Natural killer cell (primary cell): ENCODE measurements at places on chromosomes 3 and 15.
A peak's percentile ranks its signal among the peaks of the same experiment; 100 is the strongest.

GRCh38 chr3:53146319-53146891 is 14.6 kb upstream of the PRKCD start:
- DNase-seq = no peak

GRCh38 chr15:40769274-40770146 is at the start of gene C15orf62:
C15orf62 (plus strand) TSS chr15:40769980; CDS start chr15:40770496, 516 bp downstream.
- peak; percentile 61 for DNase-seq

- DNase-seq = no peak
Observed at GRCh38 chr15:85457392-85457968, 77.1 kb downstream of the AKAP13 start.

DNA sequence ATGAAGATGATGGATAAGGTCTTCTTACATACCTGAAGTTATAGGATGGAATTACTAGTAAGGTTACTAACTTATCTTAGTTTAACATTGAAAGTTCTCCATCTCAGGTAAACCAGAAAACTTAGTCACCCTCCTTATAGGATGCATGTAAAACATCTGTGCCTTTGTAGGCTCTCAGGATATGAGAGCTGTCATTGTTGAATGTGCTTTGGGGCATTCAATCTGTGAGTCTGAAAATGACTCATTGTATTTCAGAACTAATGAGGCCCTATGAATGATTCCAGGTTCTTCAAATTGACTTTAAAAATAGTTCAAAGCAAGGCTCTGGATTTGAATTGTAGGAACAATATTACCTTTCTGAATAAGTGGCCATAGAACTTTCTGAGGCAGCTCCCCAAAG is 237.7 kb upstream of the AZI2 start:
- DNase-seq = no peak

GRCh38 chr3:24137958-24138875 is 193.1 kb downstream of the NR1D2 start:
- DNase-seq = no peak
